ENCODE measurements at places on chromosomes 5 and 9.

DNA sequence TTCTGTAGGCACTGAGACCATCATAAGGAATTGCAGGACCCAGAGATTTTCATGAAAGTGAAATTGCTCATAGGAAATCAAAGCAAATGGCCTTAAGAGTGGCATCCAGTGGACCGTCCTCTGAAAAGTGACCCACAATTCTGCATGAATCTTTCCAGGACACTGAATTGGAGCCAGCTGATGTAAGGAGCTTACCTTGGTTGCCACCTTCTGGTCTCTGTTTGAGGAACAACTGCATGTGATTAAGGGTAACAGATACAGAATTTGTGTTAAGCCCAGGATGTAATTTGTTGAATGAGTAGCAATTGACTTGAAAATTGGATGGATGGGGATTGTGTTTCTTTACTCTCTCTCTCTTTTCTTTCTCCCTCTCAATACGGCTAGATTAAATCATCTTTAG is 49.9 kb upstream of the GAS1 start:
- no peak for DNase-seq

DNA sequence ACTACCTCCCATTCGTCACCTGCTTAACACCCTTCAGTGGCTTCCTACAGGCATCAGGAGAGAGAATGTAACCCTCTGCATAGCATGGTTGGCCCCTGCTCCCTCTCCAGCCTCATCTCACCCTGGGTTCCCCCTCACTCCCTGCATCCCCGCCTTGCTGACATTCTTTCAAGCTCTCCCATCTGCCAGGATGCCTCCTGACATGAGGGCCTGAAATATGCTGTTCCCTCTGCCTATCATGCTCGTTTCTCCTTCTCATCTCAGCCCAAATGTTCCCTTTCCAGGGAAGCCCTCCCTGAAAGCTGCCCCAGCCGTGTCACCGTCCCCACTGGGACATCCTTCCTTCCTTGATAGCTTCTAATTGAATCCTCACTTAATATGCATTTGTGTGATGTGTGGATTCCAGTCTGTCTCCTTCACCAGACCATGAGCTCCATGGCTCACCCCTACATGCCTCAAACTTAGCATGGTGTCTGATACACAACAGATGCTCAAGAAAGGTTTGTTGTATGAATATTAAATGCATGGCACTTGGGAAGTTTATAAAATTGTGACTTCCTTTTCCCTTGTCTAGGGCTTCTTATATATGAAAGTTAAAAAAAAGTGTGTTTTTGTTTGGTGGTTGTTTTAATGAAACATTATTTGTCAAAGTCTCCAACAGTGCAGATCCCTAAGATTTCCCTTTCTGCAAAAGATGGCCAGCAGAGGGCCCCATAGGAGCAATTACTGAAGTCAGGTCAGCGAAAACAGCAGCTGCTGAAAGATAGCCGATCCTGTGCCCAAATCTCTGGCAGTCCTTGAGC is 7.3 kb upstream of the C5orf58 start:
- DNase-seq: peak; percentile 32

GRCh38 chr5:126864042-126864688 is 87.2 kb downstream of the LMNB1 start:
- no peak for DNase-seq

DNA sequence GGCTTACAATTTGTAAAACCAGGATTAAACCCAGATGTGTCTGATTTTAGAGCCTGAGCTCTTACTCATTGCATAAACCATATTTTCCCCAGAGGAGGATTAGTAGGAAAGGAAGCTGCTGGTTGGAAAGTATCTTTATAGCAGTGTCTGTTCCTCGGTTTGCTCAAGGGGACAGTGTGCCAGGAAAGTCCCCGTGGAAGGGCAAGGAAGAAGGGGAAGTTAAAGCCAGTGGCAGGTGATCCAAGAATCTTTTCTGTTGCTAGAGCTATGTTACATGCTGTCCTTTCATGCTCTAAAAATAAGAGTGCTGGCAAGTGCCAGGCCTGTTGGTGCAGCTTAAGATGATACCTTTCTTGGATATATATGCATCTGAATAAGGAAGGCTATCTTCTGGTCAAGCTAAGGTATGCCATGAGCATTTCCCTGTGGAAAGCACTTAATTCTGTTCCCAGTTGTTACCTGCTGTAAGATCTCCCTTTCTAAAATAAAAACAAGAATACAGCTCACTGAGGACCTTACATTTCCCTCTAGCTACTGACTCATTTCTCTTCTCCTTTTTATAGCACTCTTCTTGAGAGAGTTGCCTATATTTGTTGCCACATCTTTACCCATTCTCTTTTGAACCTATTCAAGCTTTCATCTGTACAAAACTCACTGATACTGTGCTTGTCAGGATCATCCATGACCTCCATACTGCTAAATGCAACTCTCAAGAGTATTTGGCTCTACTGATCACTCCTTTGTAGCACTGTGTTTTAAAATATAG is 8.0 kb downstream of the PDCD1LG2 start:
- no peak for DNase-seq

GRCh38 chr9:8780386-8780785 is 980.8 kb upstream of the DMAC1 start:
- DNase-seq: no peak

DNA sequence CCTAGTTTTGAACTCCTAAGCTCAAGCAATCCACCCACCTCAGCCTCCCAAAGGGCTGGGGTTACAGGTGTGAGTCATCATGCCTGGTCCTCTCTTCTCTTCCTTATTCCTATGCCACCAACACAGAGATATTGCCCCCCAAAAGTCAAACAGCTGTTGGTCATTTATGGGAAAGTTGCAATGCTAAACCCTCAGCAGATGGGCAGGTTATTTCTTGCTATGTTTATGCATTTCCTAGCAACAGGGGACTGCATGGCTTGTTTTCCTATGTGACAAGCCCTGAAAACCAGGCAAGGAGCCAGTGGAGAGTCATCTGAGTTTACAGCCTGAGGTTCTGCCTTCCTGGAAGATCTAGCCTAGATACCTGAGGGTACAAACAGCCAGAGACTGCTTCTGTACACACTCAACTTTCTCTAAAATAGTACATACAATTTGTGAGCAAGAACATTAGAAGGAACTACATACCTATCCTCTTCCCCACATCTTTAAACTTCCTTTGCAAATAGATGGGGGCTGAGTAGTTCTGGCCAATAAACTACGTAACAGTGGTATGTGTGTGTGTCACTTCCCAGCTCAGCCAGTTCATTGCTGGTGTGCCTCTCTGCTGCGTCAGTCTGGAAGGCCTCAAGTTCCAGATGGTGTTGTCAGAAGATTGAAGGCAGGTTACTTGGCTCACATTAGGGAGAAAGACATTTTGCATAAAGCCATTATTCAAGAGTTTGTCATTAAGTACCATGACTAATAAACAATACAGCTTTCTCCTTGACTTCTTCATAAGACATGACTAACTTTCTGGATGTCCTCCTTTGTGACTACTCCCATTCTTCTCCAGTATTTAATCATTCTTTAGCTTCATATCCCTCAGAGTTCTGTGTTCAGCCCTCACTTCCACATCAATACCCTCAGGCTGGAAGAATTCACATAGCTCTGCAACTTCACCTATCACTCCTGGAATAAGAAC is 65.3 kb downstream of the CSNK1A1 start:
- DNase-seq: peak; percentile 97

GRCh38 chr5:123537845-123538244 is 25.9 kb downstream of the CSNK1G3 start:
- DNase-seq: no peak
